ENCODE measurements at places on chromosomes 7 and 10.

DNA sequence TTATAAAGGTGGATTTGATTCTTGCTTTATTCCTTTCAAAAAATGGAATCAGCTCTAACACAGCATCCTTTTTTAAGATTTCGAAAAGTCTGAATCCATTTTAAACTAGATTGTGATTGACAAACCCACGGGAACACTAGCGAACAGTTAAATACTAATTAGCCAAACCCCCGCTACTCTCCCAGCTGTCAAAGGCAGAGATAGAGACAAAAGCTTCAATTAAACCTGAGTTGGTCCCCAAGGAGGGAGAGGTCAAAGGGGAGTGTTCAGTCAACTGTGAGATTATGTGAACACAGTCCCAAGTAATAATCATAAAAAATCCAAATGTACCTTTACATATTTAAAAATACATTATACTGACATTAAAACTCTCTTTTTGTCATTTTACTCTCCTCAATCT is 65.7 kb upstream of the TBX20 start:
- no peak for DNase-seq

DNA sequence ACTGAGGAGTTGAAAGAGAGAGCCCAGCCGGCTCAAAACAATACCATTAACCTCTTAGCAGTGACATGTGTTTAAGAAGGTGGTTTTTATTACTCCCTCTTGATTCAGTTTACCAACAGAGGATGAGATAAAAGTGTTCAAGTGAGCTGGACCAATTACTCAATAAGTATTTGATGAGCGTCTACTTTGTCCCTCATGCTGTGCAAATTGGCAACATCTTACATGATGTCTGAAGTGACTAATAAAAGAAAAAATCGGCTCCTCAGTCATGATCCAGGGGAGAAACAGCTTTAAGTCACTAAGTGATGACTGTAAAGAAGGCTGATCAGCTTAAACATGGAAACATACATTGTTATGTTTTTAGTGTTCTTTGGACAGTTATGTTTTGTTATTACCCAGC is 7.8 kb downstream of the WNT16 start:
- no peak for DNase-seq

DNA sequence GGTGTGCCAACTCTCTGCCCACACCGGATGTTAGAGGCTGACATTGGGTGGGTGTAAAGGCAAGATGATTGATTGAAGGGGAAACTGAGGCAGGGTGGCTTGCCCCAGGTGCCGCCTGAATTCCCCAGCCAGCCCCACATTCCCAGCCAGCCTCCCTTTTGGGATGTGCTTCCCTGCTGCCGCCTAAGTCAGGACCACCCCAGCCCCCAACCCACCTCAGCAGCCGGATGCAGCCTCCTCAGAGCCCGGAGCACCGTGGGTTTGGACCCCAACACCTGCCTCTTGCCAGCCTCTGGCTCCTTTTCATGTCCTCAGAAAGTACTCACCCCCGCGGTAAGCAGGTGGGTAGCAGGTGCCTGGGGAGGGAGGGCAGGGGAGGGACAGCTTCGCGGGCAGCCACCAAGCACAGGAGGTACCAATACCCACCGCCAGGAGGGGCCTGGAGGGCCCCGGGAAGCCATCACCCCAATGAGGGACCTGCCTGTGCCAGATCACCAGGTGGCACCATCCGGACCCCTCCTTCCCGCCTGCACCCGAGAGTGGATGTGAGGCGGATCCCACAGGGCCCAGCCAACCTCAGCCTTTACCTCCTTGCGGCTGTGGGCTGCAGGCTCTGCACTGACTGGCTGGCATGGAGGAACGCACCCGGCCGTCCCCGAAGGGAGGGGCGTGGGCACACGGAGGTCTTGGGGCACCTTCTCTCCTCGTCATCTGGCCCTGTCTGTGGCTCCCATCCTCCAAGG is 60.5 kb downstream of the PWWP2B start:
- no peak for DNase-seq

DNA sequence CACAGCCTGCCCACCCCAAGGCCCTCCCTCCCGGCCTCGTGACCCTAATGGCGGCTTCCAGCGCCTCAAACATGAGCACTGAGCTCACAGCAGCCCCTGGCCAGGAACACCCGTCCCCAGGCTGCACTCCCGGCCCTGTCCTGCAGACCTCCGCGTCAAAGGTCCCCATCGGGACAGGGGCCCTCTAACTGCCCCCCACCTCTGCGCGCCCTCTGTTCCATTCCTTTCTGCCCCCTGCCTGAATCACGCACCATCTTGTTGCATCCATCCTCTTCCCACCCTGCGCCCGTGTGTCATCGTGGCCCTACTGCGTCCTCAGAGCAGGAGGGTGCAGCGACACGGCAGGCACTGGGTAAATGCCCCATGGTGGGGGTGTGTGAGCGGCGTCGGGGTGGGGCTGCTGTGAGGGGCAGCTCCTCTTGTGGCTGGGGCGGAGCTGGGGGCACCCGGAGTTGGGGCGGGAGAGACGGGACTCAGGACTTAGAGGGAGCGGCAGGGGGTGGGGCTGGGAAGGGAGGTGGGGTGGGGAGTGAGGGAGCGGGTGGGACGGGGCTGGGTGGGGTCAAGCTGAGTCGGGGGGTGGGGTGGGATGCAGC is 13.4 kb downstream of the SLC29A4 start:
- no peak for DNase-seq

DNA sequence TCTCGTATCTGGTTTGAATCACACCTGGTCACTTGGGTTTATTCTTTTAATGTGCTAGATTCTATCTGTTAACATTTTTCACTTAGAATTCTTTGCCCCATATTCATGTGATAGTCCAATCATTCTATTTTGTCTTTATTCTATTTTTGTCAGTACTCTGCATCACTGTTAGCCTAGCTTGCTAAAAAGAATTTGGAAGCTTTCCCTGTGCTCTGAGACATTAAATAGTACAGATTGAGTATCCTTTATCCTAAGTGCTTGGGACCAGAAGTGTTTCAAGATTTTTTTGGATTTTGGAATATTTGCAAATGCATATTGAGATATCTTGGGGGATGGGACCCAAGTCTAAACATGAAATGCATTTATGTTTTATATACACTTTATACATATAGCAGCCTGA is 51.0 kb downstream of the RALA start:
- DNase-seq: no peak

DNA sequence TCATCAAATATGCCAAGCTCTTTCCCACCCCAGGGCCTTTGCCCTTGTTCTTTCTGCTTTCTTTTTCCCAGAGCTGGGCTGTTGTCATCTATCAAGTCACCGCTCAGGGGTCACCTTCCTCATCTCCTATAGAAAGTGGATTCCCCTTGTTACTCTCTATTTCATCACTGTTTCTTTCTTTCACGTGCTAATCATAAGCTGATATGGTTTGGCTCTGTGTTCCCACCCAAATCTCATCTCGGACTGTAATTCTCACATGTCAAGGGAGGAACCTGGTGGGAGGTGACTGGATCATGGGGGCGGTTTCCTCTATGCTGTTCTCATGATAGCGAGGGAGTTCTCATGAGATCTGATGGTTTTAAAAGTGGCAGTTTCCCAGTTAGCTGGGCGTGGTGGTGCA is 17.0 kb upstream of the TIAL1 start:
- DNase-seq: no peak

DNA sequence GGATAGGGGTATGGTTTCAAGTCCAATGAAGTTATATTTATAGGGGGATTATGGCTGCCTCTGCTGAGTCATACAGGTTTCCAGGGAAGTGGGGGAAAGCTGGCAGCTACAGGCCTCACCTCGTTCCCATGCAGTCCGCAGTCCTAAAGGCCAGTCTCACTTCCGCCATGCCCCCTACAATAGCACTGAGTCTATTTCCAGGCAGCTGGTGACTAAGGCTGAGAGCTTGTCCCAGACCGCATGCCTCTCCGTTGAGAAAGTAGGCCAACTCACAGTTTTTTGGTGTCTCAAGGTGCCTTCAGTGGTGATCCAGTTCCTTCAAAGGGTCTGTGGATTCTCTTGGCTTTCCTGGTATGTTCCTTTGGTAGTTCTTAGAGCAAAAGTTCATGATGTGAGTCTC is 203.9 kb upstream of the GLI3 start:
- DNase-seq: no peak

DNA sequence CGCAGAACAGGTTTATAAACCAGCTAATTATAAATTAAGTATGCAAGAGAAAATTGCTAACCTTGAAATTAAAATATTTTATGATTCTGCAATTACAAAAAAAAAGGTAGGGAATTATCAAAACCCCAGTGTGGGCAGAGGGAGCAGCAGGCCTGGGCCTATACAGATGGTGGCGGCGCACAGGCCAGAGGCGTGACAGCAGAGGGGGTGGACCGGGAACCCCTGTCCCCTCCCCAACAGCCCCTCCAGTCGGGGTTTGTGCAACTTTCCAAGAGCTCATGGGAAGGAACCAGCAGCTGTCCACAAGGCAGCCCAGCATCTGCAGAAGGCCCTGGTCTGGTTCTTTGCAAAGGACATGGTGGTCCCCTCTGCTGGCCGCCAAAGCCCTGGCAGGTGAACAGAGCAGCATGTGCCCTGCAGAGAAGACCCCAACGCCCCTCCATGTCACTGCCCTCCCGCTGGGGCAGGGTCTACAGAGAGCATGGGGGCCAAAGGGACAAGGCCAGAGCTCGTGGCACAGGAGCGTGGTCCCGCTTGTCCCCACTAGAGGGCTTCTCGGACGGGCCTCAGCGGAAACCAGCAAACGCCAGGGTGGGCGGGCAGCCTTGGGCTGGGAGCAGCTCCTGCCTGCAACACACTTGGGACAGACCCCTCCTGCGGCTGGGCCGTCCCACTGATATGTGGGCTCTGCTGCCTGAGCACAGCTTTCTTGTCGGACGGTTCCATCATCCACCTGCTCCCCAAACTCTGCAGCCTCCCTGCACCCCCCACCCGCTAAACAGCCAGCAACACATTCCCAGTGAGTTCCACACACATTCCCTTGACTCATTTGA is 75.1 kb downstream of the EBF3 start:
- no peak for DNase-seq

DNA sequence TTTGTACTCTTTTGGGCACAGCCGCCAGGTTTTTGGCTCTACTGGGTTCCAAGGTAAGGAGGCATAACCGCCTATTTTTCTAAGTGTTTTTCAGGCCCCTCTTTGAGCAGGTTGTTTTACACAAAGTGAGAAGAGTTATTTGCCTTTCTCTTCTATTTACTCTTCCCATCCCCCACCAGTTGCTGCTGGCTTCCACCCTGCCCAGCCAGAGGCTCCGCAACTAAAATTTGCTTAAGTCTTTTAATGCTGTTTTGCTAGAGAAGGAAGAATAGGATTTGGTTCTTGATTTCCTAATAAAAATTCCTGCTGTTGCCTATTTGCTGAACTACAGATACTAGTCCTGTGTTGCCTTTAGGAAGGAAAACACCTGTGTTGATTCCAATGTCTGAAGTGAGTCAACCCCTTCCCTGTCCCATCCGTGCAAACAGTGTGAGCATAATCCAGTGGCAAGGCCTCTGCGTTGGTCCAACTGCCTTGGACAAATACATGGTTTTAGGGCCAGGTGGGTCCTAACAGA is 1.9 kb downstream of the PLA2G12B start:
- no peak for DNase-seq

- no peak for DNase-seq
These were observed 5.9 kb upstream of the ASL start for GRCh38 chr7:66069732-66070131.

DNA sequence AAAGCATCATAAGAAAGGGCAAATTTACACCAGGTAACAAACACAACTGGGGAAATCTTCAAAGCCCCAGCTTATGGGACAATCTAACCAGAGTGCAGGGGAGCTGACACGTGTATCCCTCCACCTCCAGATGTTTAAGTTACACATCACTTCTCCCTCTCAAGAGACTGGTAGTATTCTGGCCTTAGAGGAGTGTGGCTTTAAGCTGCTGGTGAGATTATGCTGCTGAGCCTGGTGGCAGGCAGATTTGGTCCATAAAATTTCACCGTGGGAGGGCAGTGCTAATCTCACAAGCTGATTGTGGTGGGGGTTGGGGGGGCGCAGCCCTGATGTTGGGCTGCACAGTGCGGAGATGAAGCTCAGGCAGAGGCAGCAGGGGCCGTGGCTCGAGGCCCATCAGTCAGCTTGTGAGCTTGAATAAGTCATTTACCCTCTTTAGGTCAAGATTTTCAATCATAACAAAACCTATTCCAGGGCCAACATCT is 431.0 kb upstream of the GALNT17 start:
- no peak for DNase-seq

DNA sequence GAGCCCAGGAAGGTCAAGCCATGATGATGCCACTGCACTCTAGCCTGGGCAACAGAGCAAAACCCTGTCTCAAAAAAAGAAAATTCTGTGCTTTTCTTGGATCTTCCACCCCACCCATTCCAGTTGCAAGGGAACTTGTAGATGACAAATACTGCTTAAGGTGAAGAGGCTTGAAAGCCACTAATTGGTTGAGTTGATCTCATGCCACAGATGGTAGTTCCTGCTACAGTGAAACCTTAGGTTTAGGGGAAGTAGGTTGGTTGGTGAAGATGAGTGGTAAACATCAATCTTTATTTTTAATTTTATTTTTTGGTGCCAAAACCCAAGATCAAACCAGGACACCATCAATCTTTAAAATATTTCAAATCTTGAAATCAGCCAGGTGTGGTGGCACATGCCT is 2.9 kb upstream of the GDI2 start:
- no peak for DNase-seq

DNA sequence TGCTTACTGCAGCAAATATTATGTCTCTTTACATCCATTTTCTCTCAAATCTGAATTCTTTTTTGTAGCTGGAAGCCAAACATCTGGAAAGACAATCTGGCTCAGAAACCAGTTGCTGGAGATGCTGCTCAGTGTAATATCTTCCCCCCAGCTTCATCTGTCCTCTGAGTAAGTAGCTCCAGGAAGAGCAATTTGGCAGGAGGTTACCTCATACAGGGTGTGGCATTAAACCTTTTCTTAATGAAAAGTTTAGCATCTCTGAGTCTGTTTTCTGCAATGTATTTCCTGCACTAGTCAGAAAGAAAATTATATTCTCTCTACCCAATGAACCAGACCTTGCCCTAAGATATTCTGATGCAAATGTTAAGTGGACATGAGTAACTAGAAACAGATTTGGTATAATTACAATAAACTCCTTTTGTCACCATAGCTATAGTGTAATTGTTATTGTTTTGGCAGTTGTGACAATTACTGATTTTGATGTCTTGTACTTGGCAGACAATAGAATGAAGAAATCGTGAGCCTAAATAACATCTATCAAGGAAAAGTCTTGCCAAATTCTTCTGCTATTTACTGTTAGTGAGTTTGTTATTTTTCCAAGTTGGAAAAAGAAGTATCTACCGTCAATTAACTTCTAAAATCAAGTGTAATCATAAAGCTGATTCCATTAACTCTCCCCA is 123.3 kb downstream of the WDFY4 start:
- no peak for DNase-seq

- DNase-seq: no peak
These were observed 251.9 kb upstream of the FOXK1 start for GRCh38 chr7:4430227-4430626.

DNA sequence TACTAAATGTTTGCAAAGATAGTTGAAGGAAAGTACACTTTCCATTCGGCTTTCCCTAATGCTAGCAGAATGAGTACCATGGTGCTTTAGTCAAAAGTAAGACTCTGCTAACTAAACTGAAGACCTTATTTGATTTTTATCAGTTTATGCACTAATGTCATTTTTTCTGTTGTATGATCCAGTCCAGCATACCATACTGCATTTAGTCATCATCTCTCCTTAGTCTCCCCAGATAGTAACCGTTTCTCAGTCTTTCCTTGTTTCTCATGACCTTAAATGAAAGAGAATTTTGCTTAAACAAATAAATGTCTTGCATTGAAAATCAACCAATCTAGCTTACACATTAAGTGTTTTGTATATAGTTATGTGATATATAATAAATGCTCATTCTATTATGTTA is 529.5 kb upstream of the SEMA3D start:
- no peak for DNase-seq

- no peak for DNase-seq
These were observed 122.3 kb downstream of the CNNM2 start for GRCh38 chr10:103040418-103040817.

All from CD4-positive, alpha-beta T cell treated with Interleukin-15 for 1 hour (primary cell).